ENCODE measurements at places on chromosomes 4 and X. TPM values are rescaled to one million over a fixed set of nuclear protein-coding genes. Genes with fewer than 3 reads are reported as not detected.

HPGD gene
- total RNA-seq: 105 TPM

- DNase-seq: no peak
Observed at GRCh38 chrX:1767026-1767425, 152.2 kb downstream of the ASMT start.

ZNF711 gene
- total RNA-seq: 2.6 TPM

- DNase-seq: no peak
Observed at GRCh38 chr4:76923619-76924357, 25.8 kb upstream of the SEPTIN11 start.

CYLC1 gene
- total RNA-seq: not detected
